ENCODE measurements at places on chromosomes 3 and 15.

- no peak for DNase-seq
Observed at GRCh38 chr3:127444761-127445160, 145.8 kb downstream of the TPRA1 start.

GRCh38 chr3:150083655-150084042 lies 113.0 kb upstream of the PFN2 start:
- peak; percentile 56 for DNase-seq

GRCh38 chr3:65572175-65572777 lies 466.4 kb downstream of the MAGI1 start:
- no peak for DNase-seq

- peak; percentile 29 for DNase-seq
Observed at GRCh38 chr15:73265536-73266153, 103.1 kb downstream of the HCN4 start.

DNA sequence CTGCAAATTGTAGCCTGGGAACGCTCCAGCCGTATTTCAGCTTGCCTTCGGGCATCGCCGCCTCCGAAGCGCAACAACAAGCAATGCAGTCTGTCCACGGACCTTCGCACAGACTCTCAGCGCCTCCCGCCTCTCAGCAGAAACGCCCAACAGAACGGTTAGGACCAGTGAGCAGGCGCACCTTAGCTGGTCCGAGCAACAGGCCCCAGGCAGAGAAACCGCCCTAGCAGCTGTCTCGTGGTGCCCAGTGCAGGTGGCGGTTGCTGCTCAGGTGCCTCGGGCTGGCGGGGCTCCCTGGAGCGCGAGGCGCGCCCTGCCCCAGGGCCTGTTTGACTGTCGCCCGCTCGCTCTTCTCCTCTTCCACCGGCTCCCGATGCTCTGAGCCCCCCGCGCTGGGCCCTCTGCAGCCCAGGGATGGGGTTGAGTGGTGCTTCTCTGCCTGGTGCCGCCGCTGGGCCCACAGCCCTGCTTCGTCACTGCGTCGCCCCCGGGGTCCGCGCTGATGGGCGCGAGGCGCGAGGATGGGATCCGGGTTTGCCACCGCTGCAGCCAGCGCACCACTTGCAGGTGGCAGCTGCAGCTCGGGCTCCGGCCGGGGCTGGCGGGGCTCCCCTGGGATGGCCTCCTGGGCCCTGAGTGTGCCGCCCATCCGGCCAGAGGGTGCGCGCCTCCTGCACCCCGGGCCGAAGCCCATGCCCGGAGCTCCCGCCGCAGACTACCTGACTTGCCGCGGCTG lies 268.4 kb upstream of the FRG2C start:
- no peak for DNase-seq

- DNase-seq: peak; percentile 28
Observed at GRCh38 chr3:114902691-114903101, 244.4 kb downstream of the ZBTB20 start.

DNA sequence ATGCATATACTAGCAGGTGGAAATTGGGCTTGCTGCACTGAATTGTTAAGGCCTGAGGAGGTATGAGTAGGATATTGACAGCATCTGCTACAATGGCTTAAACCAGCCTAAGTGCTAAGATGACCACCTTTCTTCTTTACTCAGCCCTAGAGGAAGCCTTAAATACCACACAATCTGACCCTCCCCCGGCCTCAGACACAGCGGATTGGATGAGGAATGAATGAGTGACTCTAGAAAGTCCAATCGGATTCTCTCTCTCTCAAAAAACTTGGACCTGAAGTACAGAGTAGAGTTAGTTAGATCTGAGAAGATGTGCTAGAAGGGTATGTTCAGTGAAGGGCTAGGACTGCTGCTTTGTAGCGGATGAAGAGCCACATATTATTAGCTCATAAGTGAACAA lies 39.9 kb upstream of the C3orf49 start:
- DNase-seq: no peak

- peak; percentile 86 for DNase-seq
Observed at GRCh38 chr3:45972534-45973402, 22.9 kb downstream of the FYCO1 start.

Data from AG10803 (cell line).